ENCODE measurements at places on chromosomes 16 and 17.

- DNase-seq: no peak
These were observed 23.8 kb downstream of the LDHD start for GRCh38 chr16:75092777-75093176.

DNA sequence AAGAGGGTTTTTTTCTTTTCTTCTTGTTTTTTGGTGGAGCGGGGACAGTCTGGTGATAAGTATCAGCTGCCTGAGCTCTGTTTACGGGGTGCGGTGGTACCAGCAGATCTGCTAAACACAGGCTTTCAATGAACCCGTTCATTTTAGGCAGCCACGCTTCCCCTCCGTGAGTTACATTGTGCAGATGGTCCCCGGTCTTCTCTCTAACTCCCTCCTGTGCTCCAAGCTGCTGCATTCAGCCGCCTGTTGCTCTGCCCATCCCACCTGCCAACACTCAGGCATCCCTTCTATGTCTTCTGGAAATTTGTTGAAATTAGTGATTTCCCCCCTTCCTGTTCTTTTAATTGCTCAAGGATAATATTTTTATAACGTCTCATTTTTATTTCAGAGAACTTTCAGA is 82.1 kb upstream of the ELAC2 start:
- no peak for DNase-seq

DNA sequence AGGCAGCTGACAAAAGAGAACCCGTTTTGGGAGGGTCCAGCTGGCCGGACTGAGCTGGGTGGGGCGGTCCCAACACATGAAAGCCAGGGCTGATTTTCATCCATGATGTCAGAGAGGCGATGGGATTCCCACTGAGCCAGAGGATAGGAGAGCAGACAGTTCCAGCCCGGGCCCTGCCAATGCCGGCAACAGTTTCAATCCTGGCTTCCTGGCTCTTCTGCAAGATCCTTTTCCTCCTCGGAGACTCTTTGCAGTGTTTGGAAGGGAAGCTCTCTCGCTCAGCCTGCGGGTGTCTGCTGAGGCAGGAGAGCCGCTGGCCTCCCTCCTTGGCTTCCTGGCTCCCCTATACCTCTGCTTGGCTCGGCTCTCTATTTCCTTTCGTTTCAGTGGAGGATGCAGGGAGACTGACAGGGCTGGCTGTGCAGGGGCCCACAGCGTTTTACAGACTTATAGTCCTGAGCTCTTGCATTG is 145.5 kb upstream of the SOX9 start:
- peak; percentile 19 for DNase-seq

- no peak for DNase-seq
These were observed 103.5 kb downstream of the WSCD1 start for GRCh38 chr17:6173653-6174052.

GRCh38 chr17:77853191-77853977 is 105.1 kb upstream of the TNRC6C start:
- no peak for DNase-seq

DNA sequence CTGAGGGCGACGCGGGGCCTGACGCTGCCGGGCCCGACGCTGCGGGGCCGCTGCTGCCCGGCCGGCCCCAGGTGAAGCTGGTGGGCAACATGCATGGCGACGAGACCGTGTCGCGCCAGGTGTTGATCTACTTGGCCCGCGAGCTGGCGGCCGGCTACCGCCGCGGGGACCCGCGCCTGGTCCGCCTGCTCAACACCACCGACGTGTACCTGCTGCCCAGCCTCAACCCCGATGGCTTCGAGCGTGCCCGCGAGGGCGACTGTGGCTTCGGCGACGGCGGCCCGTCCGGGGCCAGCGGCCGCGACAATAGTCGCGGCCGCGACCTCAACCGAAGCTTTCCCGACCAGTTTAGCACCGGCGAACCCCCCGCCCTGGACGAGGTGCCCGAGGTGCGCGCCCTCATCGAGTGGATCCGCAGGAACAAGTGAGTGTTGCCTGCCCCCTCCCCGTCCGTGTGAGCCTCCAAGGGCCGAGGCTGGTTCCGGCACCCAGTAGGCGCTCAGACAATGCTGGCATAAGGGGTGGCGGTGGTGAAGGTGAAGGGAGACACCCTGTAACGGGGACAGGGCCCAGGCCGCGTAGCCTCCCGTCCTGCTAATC is 676 bp downstream of the CPD start:
- no peak for DNase-seq

DNA sequence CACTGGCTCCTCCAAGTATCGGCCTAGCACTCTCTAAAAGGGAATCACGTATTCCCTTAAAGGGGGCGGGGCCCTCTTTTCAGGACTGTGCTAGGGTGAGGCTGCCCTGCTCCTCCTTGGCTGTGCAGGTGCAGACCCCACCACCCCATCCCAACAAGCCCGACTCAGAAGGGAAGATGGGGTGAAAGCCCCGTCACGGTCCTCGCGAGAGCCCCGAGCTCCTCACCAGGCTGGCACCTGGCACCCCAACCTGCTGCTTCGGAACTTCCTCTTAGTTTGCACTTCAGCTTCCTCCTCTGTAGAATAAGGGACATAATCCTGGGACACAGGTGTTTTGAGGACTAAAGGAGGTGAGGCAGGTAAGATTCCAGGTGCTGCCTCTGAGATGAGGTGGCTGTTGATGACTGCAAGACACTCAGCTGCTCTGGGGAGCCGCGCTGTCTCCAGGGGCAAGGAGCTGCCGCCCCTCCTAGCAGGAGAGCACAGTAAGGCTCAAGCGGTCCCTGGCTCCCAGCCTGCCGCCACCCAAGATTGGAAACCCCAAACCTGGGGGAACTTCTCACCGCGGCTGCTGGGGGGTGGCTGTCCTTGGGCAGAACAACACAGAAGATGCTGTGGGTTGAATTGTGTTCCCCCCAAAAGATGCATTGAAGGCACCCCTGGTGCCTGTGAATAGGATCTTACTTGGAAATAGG is 88.8 kb downstream of the MGAT5B start:
- no peak for DNase-seq

DNA sequence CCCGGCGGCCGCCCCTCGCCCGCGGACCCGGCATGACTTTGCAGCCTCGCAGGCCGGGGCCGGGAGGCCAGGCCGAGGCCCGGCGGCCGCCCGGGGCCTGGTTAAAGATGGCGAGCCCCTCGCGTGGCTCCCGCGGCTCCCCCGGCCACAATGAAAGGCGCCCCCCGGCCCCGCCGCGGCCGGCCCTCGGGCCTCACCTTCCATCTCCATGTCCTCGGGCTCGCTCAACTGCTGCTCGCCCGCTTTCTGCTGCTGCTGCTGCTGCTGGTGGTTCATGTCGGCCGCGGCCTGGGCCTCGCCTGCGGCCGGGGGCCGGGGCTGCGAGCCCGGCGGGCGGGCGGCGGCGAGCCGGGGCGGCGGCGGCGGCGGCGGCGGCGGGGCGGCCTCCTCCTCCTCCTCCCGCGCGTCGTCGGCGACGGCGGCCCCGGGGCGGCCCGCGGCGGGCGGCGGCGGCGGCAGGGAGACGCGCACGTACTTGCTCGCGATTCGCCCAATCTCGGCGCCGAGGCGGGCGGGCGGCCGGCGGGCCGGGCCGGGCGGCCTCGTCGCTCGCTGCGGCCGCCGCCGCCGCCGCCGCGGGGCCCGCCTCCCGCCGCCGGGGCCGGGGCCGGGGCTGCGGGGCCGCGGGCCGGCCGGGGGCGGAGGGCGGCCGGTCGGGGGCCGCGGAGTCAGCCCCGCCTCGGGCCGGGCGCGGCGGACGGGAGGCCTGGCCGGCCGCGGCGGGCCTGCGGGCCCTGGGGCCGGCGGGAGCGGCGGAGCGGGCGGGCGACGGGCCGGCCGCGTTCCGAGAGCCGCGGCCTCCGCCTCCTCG is 491 bp downstream of the USP7 start:
- DNase-seq: no peak

DNA sequence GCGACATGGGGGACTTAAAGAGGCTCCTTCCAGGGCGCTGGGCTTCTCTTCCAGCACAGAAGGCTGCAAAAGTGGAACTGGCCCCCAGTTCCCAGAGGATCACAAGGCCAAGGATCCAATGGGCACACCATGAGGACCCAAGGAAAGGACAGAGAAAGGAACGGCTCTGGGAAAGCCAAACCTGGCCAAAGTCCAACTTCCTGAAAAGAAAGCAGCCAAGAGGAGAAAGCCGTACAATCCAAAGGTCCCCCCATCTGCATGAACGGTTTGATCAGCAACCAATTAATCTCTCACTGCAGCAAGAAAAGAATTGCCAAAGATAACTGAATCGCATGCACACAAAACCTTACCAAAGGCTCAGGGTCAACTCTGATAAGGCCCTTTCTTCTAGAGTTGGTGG is 19.8 kb upstream of the ICAM2 start:
- no peak for DNase-seq

DNA sequence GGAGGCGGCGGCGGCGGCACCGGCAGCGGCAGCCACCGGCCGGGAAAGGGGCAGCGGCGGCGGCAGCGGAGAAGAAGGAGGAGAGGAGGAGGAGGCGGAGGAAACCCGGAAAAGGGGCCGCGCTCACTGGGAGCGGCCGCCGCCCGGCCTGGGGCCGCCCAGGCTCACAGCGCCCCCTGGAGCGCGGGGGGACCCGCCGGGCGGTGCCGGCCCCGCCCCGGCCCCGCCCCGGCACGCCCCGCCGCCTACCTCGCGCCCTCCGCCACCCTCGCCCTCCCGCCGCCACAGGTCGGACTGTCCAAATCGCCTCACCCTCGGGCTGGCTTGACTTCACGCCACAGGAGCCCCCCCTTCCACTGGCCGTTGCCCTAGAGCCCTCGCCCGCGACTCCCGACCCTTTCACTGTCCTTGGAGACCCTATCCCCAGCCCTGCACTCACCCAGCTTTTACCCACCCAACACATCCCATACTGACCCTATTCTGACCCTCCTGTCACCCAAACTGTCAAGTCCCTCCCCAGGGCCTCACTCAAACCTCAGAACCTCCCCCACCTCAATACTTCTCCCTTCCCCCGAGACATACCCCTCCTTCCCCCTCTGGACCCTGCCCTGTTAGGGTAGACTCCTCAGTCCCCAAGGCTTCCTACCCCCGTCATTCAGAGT is at the start of gene CSNK2A2:
CSNK2A2 (minus strand) TSS at position 85 of the 662 bp plus-strand sequence. CDS start 370 bp downstream, outside the sequence.
- DNase-seq: no peak

GRCh38 chr16:64475627-64476351 is 646.1 kb downstream of the CDH11 start:
- DNase-seq: no peak

DNA sequence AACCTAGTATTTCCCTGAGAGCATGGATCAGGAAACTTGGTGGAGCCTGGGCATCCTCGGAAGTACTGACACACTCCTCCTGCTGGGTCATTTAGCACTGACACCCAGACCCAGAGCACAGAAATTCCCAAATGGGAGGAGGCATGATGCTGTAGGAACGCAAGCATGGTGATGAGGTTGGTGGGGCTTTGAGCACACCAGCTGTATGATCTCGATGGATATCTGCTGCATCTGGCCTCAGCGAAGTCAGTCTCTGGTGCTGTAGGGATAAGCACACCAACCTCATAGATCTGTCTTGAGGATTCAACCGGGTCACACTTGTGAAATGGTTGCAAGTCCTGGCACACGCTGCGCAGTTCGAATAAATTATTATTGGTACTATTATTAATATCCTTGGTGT is 52.5 kb downstream of the SHISA6 start:
- DNase-seq: no peak

- DNase-seq: peak; percentile 27
These were observed 65.9 kb downstream of the EMP2 start for GRCh38 chr16:10514369-10515055.

GRCh38 chr17:15946611-15947120 is 1.7 kb downstream of the ADORA2B start:
- DNase-seq: no peak

- no peak for DNase-seq
These were observed 245.6 kb downstream of the CA10 start for GRCh38 chr17:51912939-51913338.

GRCh38 chr17:64335486-64335885 is 55.2 kb downstream of the PECAM1 start:
- no peak for DNase-seq

DNA sequence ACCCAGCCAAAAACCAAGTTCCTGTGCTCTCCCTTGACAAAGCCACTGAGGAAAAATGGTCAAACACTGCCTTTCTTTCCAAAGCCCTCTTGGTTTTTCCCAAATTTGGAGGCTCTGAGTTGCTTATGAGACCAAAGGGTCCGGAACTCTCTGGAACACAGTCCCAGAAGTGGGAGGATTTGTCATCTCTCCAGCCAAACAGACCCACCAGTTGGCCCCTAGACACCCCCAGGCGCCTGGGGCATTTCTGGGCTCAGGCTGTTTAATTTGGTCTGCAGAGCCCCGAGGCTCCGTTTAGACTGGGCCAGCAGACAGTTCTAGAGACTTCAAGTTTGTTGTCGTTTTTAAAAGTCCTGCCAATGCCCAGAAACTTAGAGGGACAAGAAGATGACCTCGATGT is 239.1 kb downstream of the SEC14L1 start:
- no peak for DNase-seq

DNA sequence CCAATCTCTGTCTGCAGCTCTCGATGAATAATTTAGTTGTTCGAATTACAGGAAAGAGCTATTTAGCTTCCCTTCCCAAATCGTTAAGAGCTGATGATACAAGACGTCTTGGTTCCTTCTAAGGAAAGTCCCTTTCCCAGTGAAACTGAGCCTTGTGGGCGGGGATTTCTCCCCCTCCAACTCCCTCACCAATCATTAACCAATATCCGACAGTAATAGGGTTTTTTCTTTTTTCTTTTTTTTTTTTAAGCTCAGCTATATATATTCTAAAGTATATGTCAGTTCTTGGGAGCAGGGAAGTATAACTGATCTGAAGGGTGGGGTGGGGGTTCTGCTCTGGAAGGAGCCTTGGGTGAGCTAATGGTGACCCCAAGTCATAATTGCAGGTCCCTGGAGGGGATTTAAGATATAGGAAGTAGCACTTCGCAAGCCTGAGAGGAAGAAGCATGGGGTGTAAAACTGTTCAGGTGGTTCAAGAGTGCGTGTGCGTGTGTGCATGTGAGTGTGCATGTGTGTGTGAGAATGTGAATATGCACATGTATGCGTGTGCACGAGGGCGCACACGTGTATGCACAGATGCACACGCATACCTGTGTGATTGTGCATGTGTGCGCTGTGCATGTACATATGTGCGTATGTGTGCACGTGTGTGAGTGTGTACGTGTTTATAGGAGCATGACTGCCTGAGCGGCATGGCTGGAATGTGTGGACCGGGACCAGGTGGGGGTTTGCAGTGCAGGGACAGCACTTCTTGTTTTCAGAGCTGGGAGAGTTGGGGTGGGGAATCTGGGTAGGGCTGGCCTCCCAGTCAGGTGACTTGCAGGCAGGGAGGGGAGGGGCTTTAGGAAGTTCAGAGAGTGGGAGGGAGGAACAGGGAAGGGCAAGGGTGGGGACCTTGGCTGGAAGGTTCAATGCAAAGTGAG is 42.7 kb downstream of the SOCS3 start:
- DNase-seq: no peak

All from BJ (cell line).